Gastrocnemius medialis (tissue), 4 donors: ENCODE measurements at places on chromosomes 4 and X. TPM values are rescaled to one million over a fixed set of nuclear protein-coding genes. Genes with fewer than 3 reads are reported as not detected.

Gene RAI2
- total RNA-seq = 2.5 TPM

Gene STAP1
- not detected for total RNA-seq

Gene PLAC8
- total RNA-seq = 0.23 TPM

Gene FGFRL1
- 18.4 TPM for total RNA-seq

DNA sequence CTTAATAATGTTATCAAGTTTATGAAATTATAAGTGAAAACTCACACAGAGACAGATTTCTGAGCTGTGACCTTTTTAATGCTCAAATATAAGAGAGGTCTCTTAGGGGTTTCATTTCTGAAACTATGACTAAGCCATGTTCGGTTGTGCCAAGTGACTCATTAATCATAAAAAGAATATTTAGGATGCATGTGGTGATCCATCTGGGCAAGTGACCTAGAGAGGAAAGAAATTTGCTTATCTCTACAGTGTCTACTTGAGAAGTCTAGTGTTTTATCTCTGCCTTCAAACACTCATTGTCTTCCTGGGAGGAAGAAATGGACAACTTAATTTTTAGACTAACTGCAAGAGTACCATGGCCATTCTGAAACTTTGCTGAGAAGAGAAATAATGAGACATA, 545.3 kb upstream of the GRID2 start:
- no peak for DNase-seq

- DNase-seq = no peak
Measured at GRCh38 chrX:6980981-6981380, 166.5 kb upstream of the STS start.

GRCh38 chrX:45768666-45769236, 568.1 kb upstream of the DIPK2B start:
- DNase-seq = no peak

DNA sequence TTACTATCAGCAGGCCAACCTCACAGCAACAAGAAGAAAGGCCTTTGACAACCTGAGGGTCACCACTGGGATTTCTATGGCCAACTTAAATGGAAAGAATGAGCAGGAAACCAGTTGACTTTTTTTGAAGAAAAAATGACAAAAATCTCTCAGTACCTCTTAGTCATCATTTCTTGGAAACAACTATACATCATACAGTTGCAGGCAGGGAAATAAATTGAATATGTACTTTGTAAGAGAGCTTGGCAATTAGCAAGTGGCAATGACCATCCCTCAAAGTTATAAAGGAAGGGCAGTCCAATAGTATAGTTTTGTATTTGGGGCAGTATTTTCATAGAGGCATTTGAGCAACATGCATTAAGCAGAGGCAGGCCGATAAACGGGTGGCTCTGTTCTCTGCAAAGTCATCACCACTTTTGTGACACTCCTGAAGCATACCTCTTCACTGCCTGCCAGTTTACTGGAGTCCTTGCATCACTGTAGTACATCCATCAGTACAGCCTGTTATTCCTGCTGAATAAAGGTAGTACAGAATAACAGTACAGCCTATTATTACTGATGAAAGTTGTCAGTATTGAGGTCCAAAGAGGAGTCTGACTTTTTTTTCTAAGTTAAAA, 83.3 kb upstream of the AMELX start:
- no peak for DNase-seq

GRCh38 chr4:124866301-124866700, 153.8 kb upstream of the ANKRD50 start:
- DNase-seq = no peak

GRCh38 chr4:101346351-101347266, 717 bp downstream of the PPP3CA start:
- peak; percentile 58 for DNase-seq

- no peak for DNase-seq
Measured at GRCh38 chr4:11376571-11376970, 52.1 kb downstream of the HS3ST1 start.
